ENCODE measurements at places on chromosomes 2 and 18.
A peak's percentile ranks its signal among the peaks of the same experiment; 100 is the strongest.

GRCh38 chr2:10790228-10790973, 22.2 kb downstream of the PDIA6 start:
- peak; percentile 66 for DNase-seq

- DNase-seq: no peak
Observed at GRCh38 chr18:57230861-57231585, 84.1 kb downstream of the BOD1L2 start.

DNA sequence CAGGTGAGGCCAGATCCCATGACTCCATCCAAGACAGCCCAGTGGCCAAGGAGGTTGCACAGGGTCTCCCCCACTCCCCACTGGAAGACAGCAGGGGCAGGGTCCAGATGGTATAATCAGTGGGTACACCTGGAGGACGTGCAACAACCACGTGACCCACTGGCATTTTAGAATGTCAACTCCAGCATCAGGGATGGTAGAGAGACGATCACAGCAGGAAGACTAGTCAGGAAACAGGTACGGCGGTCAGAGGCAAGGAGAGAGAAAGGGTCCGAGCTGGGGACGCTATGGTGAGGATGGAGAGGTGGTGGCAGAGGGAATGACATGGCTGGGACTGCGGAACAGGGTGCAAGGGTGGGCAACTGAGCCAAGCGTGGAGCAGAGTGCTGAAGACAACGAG, 23.0 kb downstream of the SERTAD2 start:
- DNase-seq: no peak

DNA sequence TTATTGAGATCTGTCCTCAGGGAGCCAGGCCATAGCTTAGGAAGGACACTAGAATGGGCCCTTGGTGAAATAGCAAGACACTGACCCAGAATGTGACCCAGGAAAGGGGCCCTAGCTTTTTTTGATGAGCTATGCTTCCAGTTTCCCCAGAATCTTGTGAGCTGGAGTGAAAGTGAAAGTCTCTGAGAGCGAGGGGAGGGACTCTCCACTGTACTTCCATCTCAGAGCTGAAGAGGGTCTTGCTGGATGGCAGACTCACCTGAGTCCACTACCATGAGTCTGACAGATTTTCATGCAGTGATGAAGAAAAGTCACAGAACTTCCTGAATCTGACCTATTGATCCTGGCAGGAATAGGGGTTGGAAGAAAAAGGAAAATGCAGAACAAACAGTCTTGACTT, 3.1 kb downstream of the ARHGAP25 start:
- DNase-seq: peak; percentile 69

DNA sequence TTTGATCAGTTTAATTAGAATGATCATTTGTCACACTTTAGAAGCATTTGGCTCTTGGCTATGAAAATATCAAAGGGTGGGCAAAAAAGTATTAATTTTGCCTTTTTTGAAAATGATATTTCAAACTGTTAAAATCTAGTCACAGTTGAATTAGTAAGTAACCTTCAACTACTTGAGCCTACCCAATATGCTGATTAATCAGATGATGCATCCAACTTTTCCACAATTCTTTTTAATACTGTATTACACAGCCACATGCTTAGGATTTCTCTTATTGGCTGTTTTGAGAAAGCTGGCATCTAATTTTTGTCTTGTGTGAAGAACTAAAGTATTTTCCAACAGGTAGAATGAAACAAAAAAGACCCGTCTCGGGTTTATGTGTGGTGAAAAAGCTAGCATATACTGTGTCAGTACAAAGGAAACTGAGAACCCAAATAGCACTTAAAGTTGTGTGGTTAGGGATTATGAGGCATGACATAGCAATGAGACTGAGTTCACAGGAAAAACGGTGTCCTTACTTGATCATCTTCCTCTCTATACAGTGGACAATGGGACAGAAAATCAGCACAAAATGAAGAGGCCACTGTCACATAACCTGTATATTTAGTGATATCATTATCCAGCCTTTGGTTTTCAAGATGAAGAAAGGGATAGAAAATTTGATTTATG, 11.7 kb downstream of the OSBPL6 start:
- no peak for DNase-seq

- DNase-seq: no peak
Observed at GRCh38 chr2:144943986-144944385, 424.1 kb upstream of the ZEB2 start.

Measured in CD4-positive, alpha-beta T cell treated with Interleukin-17A for 1 hour (primary cell).